ENCODE measurements at places on chromosomes 2 and 18.

- DNase-seq = no peak
Measured at GRCh38 chr2:235063471-235063961, 111.7 kb downstream of the SH3BP4 start.

DNA sequence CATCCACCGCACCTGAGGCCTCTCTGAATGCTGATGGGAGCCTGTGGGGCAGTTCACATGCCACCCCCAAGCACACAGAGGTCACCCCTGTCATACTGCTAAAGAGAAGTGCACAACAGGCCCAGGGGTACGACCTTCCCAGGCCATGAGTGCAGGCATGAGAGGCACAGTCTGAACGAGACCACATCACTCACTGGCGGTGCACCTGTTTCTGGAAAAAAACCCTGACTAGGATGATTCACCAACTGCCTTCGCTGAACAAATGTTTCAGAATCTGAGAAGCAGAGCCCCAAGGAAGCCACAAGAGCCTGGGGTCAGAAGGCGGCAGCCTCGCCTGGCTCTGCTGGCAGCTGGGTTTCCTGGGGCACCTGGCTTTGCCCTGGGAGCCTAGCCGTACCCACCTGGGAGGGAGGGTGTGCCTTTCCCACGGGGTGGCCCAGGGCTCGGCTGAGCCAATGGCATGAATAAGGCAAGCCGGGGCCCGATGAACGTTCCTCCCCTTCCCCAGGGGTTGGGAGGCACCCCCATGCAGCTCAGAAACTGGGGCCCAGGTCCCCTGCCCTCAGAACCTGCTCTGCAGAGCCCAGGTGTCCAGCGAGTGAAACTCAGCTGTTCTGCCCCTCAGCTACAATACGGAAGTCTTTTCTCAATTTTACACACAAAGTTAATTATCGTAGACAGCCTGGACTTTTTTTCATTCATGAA lies 73.8 kb downstream of the HDAC4 start:
- no peak for DNase-seq

- peak; percentile 59 for DNase-seq
Measured at GRCh38 chr2:3168230-3168891, 209.3 kb downstream of the EIPR1 start.

- no peak for DNase-seq
Measured at GRCh38 chr2:231709636-231709980, 1.3 kb downstream of the PTMA start.

DNA sequence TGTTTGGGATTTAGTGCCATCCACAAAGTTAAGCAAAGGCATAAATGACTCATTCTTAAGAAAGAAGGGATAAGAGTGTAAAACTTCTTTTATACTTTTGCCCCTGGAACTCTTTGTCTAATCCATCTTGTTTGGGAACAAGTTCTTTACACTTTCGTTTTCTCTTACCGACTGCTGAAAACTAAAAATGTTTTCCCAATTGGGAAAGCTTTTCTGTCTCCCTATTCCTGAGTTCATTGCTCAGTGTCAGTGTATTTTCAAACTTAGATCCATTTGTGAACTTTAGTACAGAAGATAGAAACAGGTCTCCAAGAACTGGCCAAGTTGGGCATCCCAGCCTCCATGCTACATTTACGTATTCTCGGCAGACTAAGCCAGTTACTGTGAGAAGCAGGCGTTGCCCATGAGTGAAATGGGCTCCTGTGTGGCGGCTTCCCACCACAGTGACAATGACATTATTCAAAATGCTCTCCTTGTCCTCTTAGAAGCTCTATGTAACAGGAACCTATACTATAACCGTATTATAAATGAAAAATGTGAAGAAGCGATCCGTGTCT lies 51.7 kb downstream of the TGOLN2 start:
- DNase-seq = no peak

- peak; percentile 81 for DNase-seq
Measured at GRCh38 chr2:13676269-13676668, 956.2 kb upstream of the LRATD1 start.

DNA sequence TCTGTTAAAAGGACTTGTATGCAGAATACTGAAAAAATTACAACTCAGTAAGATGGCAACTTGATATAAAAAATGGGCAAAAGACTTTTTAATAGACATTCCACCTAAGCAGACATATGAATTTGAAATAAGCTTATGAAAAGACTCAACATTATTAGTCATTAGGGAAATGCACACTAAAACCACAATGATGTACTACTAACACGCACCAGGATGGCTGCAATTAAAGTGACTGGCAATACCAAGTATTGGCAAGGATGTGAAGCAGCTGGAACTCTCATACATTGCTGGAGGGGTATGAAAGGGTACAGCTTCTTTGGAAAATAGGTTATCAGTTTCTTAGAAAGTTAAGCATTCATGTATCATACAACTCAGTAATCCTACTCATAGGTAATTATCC lies 3.2 kb upstream of the ENOSF1 start:
- peak; percentile 40 for DNase-seq

DNA sequence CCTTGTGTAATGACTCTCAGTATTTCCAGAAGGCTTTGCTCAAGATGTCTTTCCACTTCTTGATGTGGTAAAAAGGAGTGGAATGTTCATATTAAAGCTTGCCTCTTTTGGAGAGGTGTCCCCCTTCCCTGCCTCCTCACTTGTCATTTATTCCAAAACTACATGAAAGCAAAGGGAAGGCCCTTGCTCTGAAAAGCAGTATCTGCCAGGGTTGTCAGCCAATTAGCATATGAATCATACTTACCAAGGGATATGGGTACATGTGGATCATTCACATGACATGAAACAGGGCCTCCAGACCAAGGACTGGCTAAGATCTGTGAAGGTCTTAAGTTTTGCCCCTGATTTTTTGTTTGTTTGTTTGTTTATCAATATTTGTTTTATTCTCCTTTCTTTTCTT lies 31.3 kb downstream of the ANXA4 start:
- DNase-seq = no peak

DNA sequence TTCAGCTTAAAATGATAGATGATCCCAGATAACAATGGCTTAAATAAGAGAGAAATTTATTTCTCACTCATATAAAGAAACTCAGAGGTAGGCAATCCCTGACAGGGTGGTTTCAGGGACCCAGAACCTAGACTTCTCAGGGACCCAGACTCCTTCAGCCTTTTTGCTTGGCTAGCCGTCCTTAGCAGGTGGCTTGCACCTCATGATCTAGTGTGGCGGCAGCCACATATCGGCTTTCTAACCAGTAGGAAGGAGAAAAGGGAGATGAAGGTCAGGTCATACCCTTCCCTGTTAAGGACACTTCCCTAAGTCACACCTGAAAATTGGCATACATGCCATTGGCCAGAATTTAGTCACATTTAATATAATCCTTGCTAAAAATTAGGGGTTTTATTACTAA lies 18.4 kb downstream of the VSNL1 start:
- no peak for DNase-seq

GRCh38 chr18:77522051-77522675 lies 272.5 kb downstream of the GALR1 start:
- no peak for DNase-seq

- DNase-seq = no peak
Measured at GRCh38 chr2:201507725-201508124, 56.2 kb downstream of the STRADB start.

DNA sequence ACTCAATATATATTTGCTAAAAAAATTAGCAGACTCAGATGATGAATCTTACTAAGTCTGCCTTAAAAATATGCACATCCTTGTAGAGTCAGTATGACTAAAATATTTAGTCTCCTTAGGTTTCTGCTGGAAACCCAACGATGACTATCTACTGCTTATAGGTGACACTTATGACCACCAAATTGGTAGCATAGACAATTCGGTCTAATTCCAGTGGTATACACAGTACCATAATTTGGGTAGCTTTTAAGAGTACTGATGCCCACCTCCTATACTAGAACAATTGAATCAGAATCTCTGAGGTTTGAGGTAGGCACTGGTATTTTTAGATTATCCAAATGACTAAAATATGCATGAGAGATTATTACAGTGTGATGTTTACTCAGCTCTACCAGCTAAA lies 740.8 kb upstream of the ZEB2 start:
- DNase-seq = no peak

GRCh38 chr2:230648356-230648755 lies 64.3 kb upstream of the CAB39 start:
- no peak for DNase-seq

- no peak for DNase-seq
Measured at GRCh38 chr2:9918275-9918674, 33.2 kb upstream of the GRHL1 start.

DNA sequence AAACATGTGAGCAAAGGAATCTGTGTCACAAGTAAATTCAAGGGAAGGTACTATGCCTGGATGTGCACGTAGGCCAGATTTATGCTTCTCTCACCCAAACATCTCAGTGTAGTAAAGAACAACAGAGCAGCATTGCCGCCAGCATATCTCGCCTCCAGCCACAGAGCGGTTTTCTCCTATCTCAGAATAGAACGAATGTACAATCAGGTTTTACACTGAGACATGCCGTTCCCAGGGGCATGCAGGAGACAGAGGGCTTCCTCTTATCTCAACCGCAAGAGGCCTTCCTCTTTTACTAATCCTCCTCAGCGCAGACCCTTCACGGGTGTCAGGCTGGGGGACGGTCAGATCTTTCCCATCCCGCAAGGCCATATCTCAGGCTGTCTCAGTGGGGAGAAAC lies 175.3 kb downstream of the RPIA start:
- DNase-seq = no peak

GRCh38 chr18:54860941-54861340 lies 32.7 kb downstream of the RAB27B start:
- no peak for DNase-seq

DNA sequence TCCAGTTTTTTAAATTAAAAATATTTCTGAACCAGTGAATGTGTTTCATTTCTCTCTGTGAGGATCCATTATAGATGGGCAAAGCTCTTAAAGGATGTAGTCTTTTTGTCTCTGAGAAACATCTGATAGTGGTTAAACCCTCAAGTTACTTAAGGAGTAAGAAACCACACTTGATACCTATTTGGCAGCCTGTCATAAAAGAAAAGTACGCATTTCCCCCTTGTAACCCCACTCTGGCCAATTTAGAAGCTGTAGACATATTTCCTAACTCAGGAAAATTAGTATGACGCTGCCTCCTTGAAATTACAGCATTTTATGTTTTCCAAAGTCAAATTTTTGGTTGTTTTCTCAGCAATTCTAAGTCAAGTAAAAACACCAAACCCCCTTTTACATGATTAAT lies 2.0 kb downstream of the STAT4 start:
- DNase-seq = no peak

- DNase-seq = no peak
Measured at GRCh38 chr2:234425639-234426603, 71.0 kb downstream of the ARL4C start.

DNA sequence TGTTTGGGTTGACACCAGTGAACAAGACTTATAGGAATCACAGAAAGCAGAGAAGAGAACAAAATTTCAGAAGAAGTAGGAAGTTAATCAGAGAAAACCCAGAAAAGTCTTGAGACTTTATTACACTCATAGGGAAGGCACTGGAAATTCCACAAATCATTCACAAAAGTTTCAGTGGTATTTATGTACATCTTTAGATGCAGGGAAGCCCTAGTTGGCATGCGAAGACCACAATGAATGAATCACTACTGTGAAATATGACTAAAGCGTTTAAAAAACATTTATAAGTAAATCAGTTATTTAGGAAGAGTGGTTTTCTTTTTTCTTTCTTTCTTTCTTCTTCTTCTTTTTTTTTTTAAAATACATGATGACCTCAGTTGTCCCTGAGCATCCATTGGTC lies 105.1 kb downstream of the NUP35 start:
- peak; percentile 25 for DNase-seq

GRCh38 chr2:67503066-67503795 lies 106.1 kb downstream of the ETAA1 start:
- peak; percentile 93 for DNase-seq

DNA sequence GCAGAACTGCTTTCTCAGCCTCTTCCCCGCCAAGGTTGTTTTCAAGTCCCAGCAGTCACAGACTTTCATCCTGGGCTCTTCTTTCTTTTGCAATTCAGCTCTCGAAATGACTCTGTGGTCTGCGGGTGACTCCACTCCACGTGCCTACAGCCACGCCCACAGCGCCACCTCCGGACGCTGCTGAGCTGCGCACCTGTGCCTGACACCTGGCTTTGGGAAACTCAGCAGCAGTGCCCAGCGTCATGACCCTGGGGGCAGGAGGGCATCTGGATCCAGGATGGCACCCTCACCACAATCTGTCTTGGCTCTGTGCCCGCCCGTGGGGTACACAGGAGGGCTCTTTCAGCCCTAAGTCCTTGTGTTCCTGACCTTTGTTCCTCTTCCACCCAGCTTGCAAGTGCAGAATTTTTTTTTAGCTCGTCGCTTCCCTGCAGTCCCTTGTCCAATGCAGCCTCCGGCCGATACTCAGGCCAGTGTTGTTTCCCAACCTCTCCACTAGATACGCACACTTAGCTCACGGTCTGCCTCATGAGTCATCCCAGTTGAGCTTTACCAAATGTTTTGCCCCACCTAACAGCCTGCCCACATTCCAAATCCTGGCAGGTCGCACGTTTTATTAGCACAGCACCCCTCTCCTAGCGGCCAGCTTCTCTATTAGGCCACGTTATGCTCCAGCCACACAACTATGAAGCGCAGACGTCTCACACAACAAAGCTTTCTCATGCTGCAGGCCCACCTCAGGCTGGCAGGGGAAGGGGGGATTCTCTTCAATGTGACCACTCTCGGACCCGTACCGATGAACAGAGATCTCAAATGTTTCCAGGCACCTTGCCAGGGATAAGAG lies 6.5 kb upstream of the CAPN10 start:
- peak; percentile 44 for DNase-seq

DNA sequence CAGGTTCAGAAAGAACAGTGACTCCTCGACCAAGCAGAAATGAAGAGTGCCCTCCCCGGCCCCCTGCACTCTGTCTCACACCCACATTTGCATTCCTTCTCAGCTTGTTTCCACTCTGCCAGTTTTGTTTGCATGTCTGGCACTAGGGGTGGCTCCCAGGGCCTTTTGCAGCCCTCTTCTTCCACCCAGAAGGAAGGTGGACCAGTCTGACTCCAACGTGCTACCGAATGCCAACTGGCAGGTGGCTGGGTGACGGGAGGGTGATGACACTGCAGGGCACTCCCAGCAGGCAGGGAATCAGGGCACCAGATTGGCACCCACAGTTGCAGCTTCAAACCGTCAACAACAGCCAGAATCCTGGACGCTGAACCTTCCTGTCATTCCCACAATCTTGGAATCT lies 371.1 kb downstream of the TXNL1 start:
- DNase-seq = no peak

DNA sequence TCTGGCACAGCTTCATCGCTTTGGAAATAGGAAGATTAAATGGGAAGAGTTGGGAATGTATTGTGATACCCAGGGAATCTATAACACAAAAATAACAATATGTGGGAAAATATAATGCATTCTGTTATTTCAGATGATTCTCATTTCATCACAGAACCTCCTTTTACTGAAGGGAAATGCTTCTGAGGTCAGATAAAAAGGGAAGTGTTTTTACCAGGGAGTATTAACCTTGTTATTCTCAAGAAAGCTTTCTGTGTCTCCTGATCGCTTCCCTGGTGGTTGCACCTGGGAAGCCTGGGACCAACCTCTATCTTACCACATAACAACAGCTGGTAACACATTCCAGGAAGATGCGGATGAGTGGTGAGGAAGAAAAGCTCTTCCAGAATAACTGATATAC lies 47.2 kb downstream of the SCG2 start:
- no peak for DNase-seq

- no peak for DNase-seq
Measured at GRCh38 chr2:47072728-47073191, 82.3 kb downstream of the STPG4 start.

All from skeletal muscle cell (primary cell).